ENCODE measurements at places on chromosomes 2 and 18.

DNA sequence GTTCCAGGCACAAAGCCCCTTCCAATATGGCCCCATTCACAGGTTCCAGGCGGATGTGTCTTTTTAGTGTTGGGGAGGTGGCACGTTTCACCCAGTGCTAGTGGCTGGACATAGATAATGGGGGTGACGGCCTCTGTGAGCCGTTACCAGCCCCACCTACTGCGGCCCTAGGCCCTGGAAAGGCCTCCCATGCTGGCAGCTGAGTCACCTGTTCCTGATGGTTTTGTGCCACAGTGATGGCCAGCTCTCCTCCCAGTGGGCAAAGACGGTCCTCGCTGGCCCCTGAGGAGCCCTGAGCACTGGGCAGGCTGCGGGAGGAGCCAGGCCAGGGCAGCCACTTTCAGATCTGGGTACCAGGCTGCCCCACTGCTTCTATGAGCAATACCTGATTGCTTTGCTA, 40.0 kb upstream of the GPC1 start:
- no peak for DNase-seq

- no peak for DNase-seq
Observed at GRCh38 chr2:63789338-63790020, 52.2 kb upstream of the UGP2 start.

- no peak for DNase-seq
Observed at GRCh38 chr2:191851158-191851557, 4.3 kb upstream of the CAVIN2 start.

GRCh38 chr2:171316755-171317337, 116.9 kb downstream of the METTL8 start:
- DNase-seq: no peak

- DNase-seq: no peak
Observed at GRCh38 chr2:2016651-2017311, 272.5 kb upstream of the PXDN start.

GRCh38 chr2:167595839-167596471, 651.4 kb downstream of the STK39 start:
- no peak for DNase-seq

GRCh38 chr2:204566439-204566838, 21.2 kb downstream of the PARD3B start:
- no peak for DNase-seq

GRCh38 chr2:108364676-108365297, 13.0 kb upstream of the SULT1C4 start:
- DNase-seq: no peak

GRCh38 chr2:223692191-223692947, 90.2 kb upstream of the SCG2 start:
- DNase-seq: no peak

DNA sequence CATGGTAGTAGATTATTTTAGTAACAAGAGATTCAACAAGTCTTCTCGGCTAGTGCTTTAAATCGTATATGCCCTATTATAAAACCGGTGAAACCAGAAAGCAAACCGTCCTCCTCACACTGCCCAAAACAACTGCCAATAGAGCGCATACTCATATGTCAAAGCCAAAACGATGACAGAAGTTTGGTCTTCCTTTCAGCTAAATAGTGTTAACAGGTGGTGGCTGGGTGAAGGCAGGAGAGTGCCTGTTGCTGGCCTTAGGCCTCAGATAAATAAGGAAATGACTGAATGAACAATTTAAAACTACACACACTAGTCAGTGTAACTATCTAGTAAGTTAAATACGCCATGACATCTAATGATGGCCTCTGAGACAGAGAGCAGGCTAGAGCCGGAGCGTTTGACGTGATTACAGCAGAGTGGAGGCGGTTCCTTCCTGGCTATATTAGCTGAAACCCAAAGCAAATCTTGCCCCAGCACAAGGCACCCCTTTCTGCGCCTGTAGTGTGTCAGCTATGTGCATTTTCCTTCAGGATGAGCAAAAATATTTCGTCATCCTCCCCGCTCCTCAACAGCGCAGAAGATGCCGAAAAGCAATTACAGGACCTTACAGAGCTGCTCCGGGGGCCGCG, 1.6 kb downstream of the LONRF2 start:
- DNase-seq: no peak

GRCh38 chr2:178828486-178828881, 21.3 kb upstream of the TTN start:
- DNase-seq: no peak

DNA sequence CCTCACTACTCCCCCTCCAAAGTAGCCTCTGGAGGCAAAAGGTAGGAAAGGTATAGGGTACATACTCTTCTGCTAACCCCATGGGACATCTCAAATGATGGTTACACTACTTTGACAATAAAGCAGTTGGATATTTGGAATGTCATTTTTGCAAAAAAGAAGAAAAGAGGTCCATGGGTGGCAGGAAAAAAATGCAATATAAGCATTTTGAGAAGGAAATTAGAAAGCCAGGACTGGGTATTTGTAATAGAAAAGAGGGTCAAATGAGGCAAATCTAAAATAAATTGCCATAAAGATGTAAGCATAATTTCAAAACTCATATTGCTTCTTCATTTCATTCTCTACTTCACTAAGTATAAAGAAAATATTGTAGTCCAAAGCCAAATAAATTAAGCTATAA, 280.2 kb downstream of the NOL4 start:
- DNase-seq: no peak

- DNase-seq: no peak
Observed at GRCh38 chr2:222000326-222000725, 298.5 kb downstream of the PAX3 start.

DNA sequence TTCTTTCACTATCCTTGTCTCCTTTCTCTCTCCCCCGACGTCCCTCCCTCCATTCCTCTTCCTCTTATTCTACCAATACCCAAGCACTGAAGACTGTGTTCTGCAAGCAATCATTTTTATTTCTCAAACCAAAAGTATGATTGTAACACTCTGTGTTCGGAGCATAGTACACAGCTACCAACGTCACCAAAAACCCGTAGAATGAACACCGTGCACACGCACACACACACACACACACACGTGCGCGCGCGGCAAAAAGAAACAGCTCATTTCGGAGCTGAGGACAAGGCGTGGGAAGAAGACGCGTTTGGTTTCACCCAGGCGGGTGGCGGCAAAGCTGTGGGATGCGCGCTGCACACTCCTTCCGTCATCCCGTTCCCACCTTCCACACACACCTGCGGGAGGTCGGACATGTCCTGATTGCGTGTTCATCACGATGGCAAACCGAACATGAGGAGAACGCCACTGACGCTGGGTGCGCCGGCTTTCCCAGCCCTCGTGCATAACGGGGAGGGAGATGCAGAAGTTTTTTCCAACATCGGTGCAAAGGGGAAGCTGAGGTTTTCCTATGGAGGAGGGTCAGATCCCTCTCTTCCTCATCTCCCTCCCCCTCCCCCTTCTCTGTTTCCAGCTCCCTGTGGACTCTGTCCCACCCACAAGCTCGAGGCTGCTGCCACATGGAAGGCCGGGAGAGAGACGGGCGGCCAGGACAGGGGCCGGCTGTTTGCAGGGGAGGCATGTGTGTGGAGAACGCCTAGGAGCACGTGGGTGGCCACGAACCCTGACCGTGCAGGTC, 20.4 kb downstream of the MBP start:
- DNase-seq: no peak

- DNase-seq: no peak
Observed at GRCh38 chr2:162746310-162746709, 92.3 kb downstream of the KCNH7 start.

DNA sequence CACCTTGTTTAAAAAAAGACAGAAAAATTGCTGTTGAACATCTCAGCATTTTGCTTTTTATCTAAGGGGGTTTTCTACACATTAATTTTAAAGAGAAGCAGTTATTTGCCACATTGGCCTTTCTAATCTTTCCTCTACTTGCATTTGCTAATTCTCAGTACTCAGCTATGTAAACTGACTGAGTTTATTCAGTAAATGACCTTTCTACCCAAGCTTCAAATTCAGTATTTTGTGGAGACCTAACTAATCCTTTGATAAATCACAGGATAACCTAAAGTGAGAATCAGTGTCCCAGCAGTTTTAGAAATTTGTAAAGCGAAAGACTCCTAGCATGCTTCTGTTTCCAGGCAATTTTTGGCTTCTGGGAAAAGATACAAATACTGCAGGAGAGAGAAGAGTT, 288.4 kb downstream of the ASXL3 start:
- DNase-seq: no peak

DNA sequence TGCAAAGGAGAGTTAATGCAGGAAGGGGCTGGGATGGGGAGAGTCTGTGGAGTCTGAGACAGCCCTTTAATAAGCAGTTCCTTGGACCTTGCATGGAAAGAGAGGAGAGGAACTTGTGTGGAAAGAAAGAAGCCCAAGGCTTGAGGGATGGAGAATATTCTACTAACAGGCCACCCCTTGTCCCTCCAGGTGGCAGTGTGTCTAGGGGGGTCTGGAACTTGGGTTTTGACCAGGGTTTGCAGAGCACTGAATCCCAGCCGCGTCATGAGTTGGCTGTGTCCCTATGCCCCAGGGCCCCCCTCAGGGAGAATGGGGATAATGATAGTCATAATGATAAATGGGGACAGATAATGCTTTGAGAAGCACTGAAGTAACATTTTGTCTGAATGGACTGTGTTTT, 15.0 kb downstream of the TCF7L1 start:
- no peak for DNase-seq

GRCh38 chr2:25222477-25223121, 54.2 kb upstream of the POMC start:
- DNase-seq: no peak

GRCh38 chr2:4381049-4381448, 677.7 kb downstream of the DCDC2C start:
- no peak for DNase-seq

GRCh38 chr2:127155947-127156346, 49.0 kb upstream of the BIN1 start:
- no peak for DNase-seq

- no peak for DNase-seq
Observed at GRCh38 chr2:53903011-53903410, 43.2 kb upstream of the GPR75 start.

DNA sequence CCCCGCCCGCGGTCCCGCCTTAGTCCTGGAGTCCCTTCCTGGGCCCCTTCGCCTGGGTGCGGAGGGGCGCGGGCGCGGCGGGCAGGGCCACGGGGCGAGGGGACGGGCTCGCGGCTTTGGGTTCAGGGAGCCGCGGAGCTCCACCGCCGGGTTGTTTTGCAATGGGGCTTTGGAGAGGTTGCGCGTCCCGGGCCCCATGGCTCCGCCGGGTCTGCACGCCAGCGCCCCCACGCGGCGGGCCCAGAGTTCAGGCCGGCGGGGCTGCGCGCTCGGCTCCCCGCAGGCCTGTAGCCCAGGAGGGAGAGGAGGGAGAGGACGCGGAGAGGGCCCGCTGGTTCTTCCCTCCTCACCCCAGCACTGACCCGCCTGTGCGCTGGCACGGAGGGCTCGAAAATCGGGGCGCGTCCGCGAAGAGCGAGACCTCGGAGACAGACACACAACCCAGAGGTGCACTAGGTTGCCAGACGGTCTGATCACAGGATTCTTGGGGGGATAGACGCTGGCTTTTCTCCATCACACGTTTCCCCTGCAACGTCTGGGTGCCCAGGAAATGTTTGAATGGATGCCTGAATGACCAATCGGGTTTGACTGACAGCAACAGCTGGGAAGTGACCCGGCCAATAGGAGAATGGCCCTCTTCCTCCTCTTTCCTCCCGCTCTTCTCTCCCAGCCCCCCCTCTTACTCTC, 4.9 kb upstream of the SIX2 start:
- DNase-seq: no peak

GRCh38 chr18:39162013-39162827, 1596.6 kb upstream of the CELF4 start:
- DNase-seq: no peak

DNA sequence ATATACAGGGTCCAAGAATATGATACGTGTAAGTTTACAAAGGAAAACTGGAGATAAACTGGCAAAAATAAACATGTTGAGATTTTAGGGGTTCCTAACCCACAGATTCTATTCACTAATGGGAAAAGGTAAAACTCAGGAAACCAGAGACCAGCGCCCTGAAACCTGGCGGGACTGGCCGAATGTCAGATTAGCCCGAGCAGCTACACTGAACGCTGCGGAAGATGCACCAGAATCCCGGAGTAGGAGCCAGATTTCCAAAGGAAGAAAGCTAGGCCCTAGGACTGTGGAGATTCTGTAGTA, 679 bp upstream of the WDR75 start:
- DNase-seq: no peak

DNA sequence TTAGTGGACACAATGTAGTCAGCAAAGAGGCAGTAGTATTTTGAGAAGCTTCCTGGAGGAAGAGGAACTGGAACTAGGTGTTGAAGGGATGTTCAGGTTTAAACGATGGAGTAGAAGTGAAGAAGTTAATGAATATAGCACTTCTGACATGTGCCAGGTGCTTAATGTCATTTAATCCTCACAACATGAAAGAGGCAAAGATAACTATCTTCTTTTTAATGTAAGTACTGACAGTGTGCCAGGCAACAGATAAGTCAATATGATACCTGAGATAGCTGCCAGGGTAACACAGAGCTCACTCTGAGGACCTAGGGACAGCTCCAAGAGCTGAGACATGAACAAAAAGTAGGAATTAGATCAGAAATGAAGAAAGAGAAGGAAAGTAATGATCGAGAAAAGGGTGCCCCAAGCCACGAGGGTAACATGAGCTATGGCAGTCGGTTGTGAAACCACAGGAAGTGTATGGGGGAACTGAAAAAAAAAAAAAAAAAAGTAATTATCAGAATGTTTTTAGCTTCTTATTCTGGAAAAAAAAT, 140.7 kb downstream of the RNF144A start:
- DNase-seq: no peak

- no peak for DNase-seq
Observed at GRCh38 chr2:152730591-152731333, 12.3 kb downstream of the ARL6IP6 start.

- DNase-seq: peak; percentile 41
Observed at GRCh38 chr18:59070181-59070912, 69.3 kb upstream of the SEC11C start.

Data from stimulated activated CD8-positive, alpha-beta memory T cell treated with anti-CD3 and anti-CD28 coated beads, Interleukin-15, amount 100 ng/mL, for 4 hours (primary cell).